ENCODE measurements at places on chromosomes 13 and 19.

- DNase-seq: no peak
These were observed 713.8 kb upstream of the GPC6 start for GRCh38 chr13:92512852-92513251.

DNA sequence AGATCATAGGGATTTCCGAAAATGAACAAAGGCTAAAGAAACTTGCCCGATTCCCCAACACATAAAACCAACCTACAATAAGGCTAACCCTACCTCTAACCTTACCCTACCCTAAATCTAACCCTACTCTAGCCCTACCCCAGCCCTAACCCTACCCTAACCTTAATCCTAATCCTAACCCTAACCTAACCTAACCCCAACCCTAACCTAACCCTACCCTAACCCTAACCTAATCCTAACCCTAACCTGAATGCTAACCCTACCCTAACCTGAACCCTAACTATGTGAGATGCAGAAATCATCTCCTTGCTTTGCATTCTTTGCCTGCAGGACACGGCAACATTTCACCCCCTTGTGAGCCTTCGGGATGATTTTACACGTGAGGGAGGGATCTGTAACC, 67.6 kb upstream of the SOX1 start:
- no peak for DNase-seq

DNA sequence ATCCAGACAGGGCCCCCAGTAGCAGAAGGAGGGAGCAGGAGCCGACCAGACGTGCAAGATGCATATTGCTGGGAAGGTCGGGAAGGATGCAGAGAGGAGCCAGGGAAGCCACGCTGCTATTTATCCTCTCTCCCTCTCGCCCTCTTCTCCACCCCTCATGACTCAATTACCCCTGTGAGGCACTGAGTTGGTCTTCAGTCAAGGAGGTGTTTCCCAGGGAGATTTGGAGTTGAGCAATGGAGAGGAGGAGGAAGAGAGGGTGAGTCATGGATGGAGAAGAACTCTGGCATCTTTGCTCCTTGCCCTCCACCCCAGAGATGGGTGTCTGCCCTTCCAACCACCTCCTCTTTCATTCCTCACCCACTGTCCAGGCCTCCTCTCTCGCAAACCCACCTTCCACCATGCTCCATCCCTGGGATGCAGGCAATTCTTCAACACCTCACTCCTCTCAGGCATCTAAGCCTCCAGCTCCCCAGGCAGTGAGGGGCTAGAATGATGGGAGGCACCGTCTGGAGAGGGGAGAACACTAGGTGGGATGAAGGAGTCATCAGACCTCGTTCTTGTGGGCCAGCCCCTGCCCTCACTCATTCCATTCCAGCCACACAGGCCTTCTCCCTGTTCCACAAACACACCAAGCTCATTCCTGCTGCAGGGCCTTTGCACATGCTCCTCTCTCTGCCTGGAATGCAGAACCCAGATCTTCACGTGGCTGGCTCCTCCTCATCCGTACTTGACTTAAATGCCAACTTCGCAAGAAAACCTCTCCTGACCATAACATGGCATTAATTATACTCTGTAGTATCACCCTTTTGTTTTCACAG, at the start of gene SBSN:
Gene SBSN, minus strand, starts transcription at position 94 of the 821 bp plus-strand sequence. Its CDS starts 30 bp downstream, at position 64.
- peak; percentile 49 for DNase-seq

DNA sequence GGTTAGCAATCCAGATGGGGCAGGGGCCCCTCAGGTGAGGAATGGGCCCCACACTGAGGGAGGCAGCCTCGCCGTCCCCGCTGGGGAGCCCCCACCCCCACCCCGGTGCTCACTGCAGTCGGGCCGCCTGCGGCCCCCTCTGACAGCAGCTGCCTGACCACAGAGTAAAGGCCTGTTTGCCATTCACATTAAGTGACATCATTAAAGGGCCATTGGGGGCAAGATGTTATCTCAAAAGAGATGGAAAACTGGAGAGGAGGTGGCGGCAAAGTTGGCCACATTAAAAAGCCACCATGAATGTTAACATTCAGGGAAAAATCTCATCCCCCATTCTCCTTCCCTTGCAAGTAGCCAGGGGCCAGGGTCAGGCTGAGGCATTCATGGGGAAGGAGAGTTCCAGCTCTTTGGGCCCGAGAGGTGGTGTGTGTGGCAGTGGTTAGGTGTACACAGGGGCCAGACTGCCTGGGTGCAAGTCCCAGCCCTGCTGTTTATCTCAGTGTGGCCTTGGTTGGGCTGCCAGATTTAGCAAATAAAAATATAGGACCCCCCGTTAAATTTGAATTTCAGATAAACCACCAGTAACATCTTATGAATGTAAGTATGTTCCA, 20.9 kb downstream of the VSTM2B start:
- DNase-seq: no peak

DNA sequence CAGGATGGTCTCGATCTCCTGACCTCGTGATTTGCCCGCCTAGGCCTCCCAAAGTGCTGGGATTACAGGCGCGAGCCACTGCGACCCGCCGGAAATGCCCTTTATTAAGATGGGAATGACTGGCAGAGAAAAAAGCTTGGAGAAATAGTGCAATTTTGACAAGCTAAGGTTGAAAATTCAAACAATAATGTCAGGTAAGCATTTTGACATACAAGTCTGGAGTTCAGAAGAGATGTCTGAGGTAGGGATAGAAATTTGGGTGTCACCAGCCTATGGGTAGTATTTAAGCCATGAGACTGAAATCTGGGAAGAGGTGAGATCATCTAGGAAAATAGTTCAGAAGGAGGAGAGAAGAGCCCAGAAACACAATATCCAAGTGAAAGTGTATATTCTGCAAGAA, 17.1 kb upstream of the PAN3 start:
- no peak for DNase-seq

- DNase-seq: no peak
These were observed 25.3 kb downstream of the MED4 start for GRCh38 chr13:48069573-48069972.

GRCh38 chr19:51173681-51174080, 31.6 kb downstream of the SIGLEC7 start:
- no peak for DNase-seq

- DNase-seq: no peak
These were observed 11.3 kb upstream of the ZNF554 start for GRCh38 chr19:2808129-2808941.

GRCh38 chr13:100347968-100348367, 240.6 kb downstream of the GGACT start:
- DNase-seq: peak; percentile 56

DNA sequence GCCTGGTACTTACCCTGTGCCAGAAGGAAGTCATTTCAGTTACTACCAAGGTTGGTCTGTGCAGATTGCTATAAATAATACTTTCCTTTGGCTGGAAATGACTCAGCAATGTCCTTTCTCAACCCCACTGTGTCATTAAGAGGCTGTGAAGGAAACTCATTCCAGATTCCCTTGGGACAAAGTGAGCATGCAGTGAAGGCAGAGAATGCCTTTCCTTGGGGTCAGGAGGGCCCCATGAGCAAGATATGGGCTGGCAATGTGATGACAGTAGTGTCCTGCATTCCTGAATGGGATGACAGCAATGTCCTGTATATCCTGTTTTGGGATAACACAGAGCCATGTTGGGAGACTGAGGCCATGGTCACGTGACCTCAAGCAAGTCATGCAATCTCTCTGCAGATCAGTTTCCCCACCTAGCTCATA, 213.1 kb upstream of the TMTC4 start:
- peak; percentile 79 for DNase-seq

GRCh38 chr13:84605927-84606326, 723.7 kb upstream of the SLITRK1 start:
- no peak for DNase-seq

- DNase-seq: no peak
These were observed 164.6 kb downstream of the KLF5 start for GRCh38 chr13:73223372-73223781.

GRCh38 chr13:97938706-97939475, 14.6 kb upstream of the IPO5 start:
- no peak for DNase-seq

GRCh38 chr13:27635266-27635665, 13.6 kb downstream of the POLR1D start:
- DNase-seq: no peak

DNA sequence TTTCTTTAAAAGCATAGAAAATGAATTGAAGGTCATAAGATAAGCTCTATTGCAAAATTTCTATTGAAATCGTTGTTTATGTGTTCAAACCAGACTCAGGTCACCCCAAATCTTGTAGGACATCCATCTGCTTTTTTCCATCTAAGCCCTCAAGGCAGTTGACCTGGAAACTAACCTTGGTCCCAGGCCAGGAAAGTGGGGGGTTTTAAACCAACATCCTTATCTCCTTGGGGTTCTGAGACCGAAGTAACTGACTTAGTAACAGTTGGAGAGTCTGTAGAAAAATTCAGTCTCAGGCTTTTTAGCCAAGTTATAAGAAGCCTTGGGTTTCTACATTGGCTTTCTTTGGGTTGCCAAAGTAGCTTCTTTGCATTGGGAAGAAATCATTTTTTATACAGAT, 23.4 kb downstream of the ZNF507 start:
- no peak for DNase-seq

DNA sequence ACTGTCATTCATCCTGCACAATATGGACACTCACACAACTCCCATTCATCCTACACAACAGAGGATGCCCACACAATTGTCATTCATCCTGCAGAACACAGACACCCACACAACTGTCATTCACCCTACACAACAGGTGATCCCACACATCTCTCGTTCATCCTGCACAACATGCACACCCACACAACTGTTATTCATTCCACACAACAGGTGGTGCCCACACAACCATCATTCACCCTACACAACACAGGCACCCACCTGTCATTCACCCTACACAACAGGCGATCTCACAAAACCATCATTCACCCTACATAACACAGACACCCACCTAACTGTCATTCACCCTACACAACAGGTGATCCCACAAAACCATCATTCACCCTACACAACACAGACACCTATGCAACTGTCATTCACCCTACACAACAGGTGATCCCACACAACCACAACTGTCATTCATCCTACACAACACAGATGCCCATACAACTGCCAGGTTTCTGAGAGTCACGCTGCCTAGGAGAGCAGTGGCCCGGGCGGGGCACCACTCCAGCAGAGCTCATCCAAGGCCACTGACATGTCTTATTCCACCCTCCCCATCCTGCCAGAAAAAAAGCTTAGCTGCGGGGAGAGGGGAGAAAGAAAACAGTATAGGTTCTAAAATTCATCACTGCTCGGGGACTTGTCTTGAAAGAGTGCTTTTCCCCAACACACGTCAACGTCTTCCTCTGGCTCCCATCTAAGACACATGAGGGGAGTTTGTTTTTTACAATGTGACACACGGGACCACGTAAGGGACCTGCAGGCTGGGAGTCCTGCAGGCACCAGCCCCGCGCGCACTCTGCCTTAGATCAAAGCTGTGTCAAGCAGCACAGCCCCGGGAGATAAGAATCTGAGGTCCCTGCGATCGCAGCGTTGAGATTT, 44.0 kb downstream of the KLF2 start:
- DNase-seq: no peak

GRCh38 chr19:892243-892893, 619 bp downstream of the MED16 start:
- DNase-seq: no peak

DNA sequence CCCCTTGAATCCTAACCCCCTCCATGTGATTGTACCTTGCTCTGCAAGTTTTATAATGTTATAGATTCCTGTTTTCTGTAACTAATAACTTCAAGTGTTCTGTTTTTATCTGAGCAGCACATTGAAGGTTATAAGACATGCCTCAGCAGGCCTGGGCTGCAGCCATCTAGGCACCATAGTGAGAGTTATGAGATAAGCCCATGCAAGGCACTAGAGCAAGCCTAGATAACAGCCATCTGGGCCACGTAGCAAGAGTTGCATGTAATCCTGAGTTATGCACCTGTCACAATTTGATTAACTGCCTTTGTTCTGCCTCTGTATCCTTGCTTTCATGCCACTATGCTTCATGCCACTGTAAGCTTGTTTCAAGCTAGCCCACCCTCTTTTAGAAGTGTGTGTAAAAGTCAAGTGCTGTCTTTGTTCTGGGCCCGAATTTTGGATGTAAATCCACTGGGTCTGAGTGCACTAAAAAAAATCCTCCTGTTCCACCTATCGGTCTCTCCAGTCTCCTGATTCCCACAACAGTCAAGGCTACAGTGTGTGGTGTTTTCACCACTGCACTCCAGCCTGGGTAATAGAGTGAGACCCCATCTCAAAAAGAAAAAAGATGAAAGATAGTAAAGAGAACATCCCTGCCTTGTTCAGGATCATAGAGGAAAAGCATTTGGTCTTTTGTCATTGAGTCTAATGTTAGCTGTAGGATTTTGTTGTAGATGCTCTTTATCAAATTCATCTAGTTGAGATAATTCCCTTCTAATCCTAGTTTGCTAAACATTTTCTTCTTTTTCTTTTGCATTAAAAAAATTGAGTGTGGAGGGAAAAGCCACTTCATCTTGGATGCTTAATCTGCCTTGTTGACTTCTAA, 16.0 kb upstream of the KBTBD6 start:
- DNase-seq: no peak

GRCh38 chr19:572140-572742, at the start of gene BSG:
Gene BSG (plus strand): TSS chr19:572596. CDS start chr19:572635, 39 bp downstream.
- DNase-seq: peak; percentile 97

GRCh38 chr13:76725211-76725610, 161.0 kb downstream of the KCTD12 start:
- DNase-seq: peak; percentile 44

- DNase-seq: no peak
These were observed 135.8 kb upstream of the KLF12 start for GRCh38 chr13:74270018-74270417.

Measured in fibroblast of lung (primary cell).